Left colon (tissue), 2 donors: ENCODE measurements at places on chromosomes 3 and 15. TPM values are rescaled to one million over a fixed set of nuclear protein-coding genes. Genes with fewer than 3 reads are reported as not detected.

GRCh38 chr3:10459954-10460754 is 45.2 kb downstream of the ATP2B2 start:
- peak; percentile 39 for DNase-seq

DNA sequence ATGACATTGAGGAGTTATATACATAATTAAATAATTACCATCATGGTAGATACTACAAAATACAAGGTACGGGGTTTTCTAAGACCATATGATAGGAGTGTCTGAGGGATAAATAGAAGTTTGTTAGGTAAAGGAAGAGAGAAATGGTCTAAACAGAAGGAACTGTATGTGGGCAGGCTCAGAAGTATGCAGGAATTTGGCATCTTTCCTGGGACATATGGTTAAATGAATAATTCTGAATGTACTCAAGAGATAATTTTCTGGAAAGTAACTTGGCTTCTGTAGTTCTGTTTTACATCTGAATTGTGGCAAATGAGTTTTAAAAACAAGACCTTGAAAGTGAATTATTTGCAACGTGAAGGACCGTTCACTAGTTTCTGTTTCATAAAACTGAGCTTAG is 17.5 kb downstream of the LMCD1 start:
- DNase-seq = no peak

GRCh38 chr3:99562138-99562537 is 76.3 kb upstream of the COL8A1 start:
- DNase-seq = no peak

- no peak for DNase-seq
Observed at GRCh38 chr3:130729154-130729553, 17.5 kb downstream of the PIK3R4 start.

DNA sequence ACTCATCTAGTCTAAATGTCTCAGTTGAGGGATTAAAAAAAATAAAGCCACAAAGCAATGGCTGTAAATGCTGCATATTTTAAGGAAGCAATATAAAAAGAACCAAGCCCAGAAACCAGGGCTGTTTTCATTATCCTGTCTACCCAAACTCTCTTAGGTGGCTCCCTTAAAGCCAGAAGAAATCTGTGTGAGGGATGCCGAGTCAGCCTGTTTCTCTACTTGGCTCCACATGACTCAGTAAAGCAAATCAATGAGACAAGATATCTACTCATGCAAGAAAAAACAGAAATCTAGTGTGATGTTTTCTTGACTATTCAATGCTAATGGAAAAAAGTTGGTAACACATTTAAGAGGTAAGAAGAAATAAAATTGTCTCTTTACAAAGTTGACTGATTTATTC is 296.2 kb downstream of the ZBTB20 start:
- no peak for DNase-seq

- DNase-seq = peak; percentile 30
Observed at GRCh38 chr3:138774529-138775253, 60.0 kb downstream of the PIK3CB start.

- no peak for DNase-seq
Observed at GRCh38 chr15:41494190-41494921, 682 bp downstream of the ITPKA start.

GRCh38 chr3:56988458-56989168 is 71.9 kb upstream of the SPATA12 start:
- DNase-seq = peak; percentile 79

DNA sequence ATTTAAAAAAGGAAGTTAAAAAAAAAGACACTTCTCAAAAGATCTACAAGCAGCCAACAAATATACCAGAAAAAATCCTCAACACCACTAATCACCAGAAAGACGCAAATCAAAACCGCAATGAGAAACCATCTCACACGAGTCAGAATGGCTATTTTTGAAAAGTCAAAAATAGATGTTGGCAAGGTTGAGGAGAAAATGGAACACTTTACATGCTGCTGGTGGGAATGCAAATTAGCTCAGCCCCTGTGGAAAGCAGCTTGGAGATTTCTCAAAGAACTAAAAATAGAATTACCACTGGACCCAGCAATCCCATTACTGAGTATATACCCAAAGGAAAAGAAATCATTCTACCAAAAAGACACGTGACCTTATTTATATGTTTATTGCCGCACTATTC is 574.7 kb upstream of the ADAMTS9 start:
- no peak for DNase-seq

GRCh38 chr3:121545049-121545573 is 677 bp downstream of the POLQ start:
- peak; percentile 14 for DNase-seq

DNA sequence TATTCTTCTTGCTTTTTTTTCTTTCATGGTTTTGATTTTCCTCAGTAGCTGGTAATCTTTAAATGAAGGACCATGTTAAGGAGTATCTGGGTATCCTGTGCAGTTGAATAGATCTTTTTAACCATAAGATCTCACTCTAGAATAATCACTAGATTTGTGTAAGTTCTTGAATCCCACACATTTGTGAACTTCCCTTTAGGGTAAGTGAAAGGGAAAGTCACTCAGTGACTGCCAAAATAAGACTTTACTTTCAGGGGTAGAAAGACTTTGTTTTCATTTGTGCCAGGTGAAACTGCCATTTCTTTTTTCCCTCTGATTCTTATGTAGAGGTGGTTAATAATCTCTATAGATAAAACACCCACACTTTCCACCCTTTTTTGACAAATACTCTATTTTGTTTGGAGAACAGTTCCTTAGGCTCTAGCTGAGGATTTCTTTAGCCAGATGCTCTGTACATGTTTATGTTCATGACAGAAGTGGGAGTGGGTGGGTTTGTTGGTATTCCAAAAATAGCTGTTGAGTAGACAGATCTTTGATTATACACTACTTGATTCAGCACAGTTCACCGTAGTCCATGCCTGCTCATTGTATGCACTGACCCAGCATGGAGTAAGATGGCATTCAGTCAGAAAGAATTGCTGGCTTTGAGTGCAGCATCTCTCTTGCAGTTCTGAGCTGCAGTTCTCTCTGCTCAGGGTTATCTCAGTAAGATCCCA is 28.5 kb downstream of the LRRC49 start:
- DNase-seq = no peak

- DNase-seq = no peak
Observed at GRCh38 chr15:50381438-50381837, 26.4 kb upstream of the GABPB1 start.

GRCh38 chr15:27454281-27455075 is 483.5 kb downstream of the GABRG3 start:
- DNase-seq = no peak

- DNase-seq = peak; percentile 29
Observed at GRCh38 chr15:88701561-88702095, 62.8 kb downstream of the ISG20 start.

- DNase-seq = no peak
Observed at GRCh38 chr3:25462495-25462894, 34.4 kb downstream of the RARB start.

GRCh38 chr15:31023841-31024240 is 32.4 kb upstream of the MTMR10 start:
- no peak for DNase-seq

DNA sequence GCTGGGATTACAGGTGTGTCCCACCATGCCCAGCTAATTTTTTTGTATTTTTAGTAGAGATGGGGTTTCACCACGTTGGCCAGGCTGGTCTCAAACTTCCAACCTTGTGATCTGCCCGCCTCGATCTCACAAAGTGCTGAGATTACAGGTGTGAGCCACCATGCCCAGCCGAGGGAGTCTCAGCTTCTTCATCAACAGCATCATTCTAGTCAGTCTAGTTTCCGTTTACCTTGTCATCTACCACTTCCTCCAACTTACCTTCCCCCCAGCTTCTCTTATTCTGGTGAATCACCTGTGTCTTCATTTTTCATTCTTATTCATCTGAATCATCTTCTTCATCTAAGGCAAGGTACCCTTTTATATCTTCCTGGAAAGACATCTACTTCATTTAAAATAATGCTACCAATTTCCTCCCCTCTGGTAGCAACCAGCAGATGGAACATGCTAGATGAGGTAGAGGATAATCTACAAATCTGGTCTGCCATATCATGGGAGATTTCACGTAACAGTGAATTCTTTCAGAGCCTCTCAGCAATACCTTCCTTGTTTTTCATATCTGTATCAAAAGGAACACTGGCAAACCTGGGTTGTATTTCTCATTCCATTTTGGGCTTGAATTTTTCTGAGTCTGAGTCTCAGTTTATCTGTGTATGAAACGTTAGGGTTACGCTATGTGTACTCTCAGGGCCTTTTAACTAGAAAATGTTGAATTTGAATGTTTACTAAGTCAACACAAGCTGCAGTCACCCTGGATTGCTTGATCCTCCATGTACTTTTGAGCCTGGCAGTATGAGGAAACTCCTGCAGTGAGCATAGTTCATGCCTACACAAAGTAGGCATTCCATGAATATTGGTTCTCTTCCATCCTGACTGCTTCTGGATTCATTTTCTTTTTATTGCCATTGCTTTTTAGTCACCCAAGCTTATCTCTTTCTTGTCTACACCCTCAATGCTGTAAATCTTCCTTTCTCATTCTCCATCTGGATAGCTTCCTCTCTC is 16.8 kb downstream of the LPP start:
- DNase-seq = no peak

GRCh38 chr15:39582977-39583595 is 2.2 kb downstream of the THBS1 start:
- no peak for DNase-seq

DNA sequence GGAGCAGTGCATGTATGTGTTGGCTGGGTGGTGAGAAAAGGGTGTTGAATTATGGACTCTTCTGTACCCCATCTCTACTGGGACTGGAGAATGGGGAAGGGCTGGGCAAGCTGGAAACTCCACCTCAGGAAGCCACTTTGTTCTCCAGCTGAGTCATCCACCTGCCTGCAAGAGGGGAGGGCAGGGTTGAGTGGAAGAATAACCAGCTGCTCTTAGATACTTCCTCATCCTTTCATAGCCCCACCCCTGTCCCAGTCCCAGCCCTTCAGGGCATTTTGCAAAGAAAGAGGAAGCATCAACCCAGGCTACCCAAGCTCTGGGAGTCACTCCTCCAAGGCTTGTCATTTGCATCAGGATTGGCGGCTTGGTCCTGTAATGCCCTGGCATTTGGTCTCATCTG is 33.1 kb downstream of the RAB11A start:
- peak; percentile 72 for DNase-seq

- DNase-seq = no peak
Observed at GRCh38 chr3:190694335-190695001, 168.0 kb downstream of the GMNC start.

GRCh38 chr3:45188719-45189659 is 37.1 kb downstream of the TMEM158 start:
- no peak for DNase-seq

DNA sequence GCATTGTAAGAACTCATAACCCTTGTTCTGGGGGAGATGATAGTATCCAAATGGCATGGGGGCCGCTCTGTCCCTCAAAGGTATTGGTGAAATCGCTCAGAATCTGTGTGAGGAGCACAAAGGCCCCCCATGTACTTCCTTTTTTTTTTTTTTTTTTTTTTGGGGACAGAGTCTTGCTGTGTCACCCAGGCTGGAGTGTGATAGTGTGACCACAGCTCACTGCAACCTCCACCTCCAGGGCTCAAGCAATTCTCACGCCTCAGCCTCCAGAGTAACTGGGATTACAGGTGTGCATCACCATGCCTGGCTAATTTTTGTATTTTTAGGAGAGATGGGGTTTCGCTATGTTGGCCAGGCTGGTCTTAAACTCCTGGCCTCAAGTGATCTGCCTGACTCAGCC is 37.0 kb downstream of the CMTM8 start:
- DNase-seq = no peak

- DNase-seq = peak; percentile 54
Observed at GRCh38 chr15:74134387-74135027, 4.1 kb downstream of the ISLR2 start.

DNA sequence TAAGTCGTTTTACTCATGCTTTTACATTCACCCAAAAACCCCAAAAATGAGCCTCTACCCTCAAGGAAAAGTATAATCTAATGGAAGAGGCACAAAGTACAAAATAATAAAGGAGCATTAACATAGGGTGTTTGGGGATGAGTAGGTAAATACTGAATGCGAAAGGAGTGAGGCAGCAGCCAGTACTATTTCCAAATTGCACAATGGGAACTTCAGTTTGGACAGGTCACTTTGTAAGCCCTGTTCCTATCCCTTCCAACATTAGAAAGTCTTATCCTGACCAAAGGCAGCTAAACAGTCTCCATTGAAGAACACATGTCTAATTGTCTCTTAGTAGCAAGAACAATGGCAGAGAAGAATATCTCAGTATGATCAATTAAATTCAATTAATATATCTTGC is 728.3 kb downstream of the GBE1 start:
- no peak for DNase-seq

GRCh38 chr3:62287392-62287927 is 85.9 kb downstream of the FEZF2 start:
- no peak for DNase-seq

DNA sequence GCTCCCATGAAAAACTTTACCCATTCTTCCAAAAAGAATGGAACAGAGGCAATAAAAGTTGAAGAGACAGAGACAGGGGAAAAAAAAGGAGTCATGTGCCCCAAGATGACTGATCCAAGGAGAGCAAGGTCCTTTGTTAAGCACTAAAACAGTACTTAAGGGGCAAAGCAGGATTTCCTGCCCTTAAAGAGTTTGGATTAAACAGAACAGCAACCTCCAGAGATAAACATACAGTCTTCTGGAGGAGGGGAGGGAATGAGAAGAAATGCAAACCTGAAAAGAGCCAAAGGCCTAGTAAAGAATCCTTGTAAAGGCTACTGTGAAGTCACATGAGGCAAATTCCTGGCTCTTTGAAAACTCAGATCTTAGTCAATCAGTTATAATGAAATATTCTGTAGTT is 38.2 kb downstream of the SHQ1 start:
- DNase-seq = no peak

- DNase-seq = no peak
Observed at GRCh38 chr3:51717947-51718346, 11.1 kb downstream of the GRM2 start.

The SPINT1 gene
- 417 TPM for total RNA-seq

The EXOG gene
- total RNA-seq = 6.9 TPM

The PLA2G4E gene
- total RNA-seq = not detected

The PLSCR2 gene
- 2.7 TPM for total RNA-seq

The RTP3 gene
- not detected for total RNA-seq

The MYLK gene
- 240 TPM for total RNA-seq

The FBXW12 gene
- total RNA-seq = not detected

The CDCP1 gene
- total RNA-seq = 89.3 TPM

The BFSP2 gene
- not detected for total RNA-seq

The SFMBT1 gene
- 18.8 TPM for total RNA-seq

The GOLGA8J gene
- not detected for total RNA-seq

The PP2D1 gene
- not detected for total RNA-seq
